ENCODE measurements at places on chromosomes 4 and X. TPM values are rescaled to one million over a fixed set of nuclear protein-coding genes. Genes with fewer than 3 reads are reported as not detected.

GRCh38 chr4:183834252-183834651 is 70.9 kb upstream of the STOX2 start:
- no peak for DNase-seq

DNA sequence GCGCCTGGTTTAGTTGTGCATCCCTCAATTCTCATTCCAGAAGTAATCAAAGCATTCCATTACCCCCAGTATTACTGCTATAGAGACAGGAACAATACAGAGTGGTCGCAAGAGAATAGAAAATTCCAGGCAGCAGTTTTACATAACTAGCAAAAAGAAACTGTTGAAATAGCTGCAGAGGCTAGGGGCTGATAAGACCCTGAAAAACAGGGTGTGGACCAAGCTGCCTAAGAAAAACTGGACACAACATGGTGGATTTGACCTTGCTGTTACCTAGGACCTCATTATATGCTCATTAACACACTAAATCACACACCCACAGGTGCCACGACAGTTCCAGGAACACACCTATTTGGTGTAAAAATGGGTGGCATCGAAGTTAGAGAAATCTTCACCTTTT is 15.4 kb downstream of the EPGN start:
- no peak for DNase-seq

DNA sequence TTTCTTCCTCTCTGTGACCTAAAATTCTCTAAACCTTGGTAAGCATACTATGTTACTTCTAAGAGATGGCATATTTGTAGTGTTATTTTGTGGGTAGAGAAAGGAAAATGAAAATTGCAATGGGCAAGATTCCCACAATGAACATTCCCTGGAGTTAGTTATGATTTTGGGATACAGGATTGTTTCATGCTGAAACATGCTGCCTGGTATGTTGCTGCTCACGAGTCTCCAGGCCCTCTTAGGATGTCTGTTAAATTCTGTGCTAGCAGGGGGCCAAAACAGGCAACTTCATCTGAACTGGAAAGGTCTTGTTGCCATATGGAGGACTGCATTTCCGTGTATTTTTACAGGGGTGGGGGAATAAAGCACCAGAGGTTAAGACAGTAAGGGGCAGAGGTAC is 18.9 kb upstream of the MSMO1 start:
- DNase-seq = no peak

DNA sequence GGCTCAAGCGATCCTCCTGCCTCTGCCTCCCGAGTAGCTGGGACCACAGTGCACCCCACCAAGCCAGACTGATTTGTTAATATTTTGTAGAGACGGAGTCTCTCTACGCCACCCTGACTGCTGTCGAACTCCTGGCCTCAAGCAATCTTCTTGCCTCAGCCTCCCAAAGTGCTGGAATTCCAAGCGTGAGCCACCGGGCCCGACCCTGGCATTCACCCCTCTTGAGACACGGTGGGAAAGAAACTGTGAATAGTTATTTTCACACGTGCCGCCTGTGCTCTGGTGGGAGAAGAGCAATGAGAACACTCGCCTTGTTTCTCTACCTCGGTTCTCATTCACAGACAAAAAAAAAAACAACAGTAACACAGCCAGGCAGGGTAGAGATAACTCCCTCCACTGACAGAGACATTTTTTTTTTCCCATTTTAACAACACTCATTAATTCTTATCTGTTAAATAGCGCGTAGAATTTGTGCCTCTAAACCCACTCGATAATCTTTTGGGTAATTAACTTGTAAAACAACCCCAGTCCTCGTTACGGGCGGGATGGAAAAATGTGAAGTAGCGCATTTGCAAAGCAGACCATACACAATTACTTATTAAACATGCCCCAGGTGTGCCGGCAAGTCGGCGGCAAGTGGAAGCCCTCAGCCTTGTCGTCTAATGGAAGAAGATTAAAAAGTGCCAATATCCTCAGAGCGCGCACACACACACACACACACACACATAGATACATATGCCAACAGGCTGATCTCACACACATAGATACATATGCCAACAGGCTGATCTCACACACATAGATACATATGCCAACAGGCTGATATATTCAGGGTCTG is 103.3 kb downstream of the DHRSX start:
- DNase-seq = no peak

DNA sequence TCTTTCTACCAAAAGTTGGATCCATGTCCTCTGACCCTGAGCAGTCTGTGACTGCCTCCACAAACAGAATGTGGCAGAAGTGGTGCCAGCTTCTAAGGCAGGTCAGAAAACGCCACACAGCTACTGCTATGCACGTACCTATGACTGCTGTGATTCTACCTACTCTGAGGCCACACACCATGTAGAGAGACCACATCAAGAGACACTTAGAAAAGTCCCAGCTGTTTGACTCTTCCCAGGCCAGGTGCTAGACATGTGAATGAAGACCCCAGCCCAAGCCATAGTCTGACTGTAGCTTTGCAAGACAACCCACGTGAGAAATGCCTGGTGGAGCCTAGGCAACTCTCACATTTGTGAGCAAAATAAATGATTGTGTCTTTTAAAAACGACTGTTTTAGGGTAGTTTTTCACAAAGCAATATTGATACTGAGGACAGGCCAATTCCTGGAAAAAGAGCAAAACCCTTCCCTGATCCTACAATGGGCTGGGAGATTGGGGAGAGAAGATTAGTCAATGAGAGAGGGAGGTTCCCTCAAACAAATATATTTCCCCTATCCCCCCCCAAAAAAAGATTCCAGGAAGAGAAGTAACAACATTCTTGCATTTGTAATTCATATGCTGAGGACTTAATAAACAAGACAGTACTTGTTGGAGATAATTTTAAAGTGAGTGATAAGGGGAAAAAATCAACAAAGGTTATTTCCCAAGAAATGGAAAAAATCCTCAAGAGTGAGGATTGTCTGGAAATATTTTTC is 33.3 kb downstream of the FRYL start:
- DNase-seq = no peak

DNA sequence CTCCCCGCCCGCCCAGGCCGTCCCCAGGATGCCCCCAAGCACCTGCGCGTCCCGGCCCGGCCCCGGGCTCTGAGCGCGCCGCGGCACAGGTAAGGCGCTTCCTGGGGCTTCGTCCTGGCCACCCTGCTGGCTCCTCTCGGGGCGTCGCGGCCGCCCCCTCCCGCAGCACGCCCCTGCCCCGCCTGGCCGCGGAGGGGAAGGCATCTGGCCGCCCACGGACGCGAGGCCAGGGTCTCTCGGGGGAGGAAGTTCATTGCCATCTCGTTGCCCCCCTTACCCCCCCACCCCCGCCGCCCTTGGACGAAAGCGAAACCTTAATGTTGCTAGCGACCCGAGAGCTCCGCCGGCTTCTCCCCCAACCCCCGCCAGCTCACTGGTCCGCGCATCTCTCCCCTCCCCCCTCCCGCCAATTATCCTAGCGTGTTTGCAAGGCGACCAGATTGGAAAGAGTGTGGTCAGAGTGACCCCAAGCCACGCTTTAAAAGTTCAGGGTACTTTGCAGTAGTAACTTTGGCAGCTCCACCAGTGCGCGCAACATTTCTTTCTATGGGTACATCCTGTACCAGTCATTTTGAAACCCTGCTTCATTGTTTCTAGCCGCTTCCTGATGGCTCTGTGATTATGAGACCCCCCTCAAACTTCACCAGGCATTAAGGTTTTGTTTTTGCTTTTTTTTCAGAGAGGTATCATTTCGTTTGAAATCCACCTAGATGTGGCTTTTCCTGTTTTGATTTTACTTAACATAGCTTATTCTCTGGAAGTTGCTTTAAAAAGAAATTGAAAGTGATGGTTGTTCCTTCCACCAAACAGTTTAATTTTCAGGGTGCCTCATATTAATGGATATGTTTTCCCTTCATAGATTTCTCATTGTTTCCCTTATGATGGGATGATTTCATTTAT is 626 bp downstream of the TBC1D1 start:
- peak; percentile 71 for DNase-seq

DNA sequence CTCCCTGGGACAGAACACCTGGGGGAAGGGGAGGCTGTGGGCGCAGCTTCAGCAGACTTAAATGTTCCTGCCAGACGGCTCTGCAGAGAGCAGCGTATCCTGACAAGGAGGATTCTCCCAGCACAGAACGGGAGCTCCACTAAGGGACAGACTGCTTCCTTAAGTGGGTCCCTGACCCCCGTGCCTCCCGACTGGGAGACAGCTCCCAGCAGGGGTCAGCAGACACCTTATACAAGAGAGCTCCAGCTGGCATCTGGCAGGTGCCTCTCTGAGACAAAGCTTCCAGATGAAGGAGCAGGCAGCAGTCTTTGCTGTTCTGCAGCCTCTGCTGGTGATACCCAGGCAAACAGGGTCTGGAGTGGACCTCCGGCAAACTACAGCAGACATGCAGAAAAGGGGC is 44.5 kb upstream of the FAAH2 start:
- no peak for DNase-seq

- DNase-seq = no peak
Measured at GRCh38 chrX:37608156-37608555, 36.7 kb downstream of the LANCL3 start.

- DNase-seq = peak; percentile 74
Measured at GRCh38 chr4:89509708-89510281, 202.2 kb upstream of the GPRIN3 start.

- no peak for DNase-seq
Measured at GRCh38 chrX:3728454-3728853, 15.0 kb upstream of the PRKX start.

DNA sequence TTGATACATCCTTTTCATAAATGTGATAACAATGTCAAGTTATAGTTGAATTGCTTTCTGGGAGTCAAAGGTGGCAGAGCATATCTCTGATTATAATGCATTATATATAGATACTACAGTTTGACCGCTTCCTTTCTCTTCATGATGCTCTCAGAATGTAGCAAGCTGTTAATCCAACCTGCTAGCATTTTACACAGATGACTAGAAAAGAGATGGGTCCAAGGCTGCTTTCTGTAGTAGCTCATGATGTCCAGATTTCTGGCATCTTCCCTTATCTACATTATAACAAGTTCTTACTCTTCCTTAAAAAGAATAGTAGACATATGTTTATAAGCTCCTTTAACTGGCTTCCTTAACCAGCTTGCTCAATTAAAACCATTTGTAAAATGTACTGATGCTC is 192.0 kb downstream of the NWD2 start:
- no peak for DNase-seq

DNA sequence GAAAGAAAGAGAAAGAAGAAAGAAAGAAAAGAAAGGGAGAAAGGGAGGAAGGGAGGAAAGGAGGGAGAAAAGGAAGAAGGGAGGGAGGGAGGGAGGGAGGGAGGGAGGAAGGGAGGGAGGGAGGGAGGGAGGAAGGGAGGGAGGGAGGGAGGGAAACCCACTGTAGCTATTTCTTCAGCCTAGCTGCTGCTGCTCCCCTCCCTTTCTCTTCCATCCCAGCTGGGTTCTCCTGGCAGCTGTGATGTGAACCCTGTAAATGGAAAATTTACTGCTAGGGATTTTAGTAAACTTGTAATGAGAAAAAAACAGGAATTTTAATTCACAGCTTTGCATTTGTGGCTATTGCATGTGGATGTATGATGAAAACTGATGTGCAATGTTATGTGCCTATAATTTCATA is 8.0 kb downstream of the NR0B1 start:
- DNase-seq = no peak

- DNase-seq = no peak
Measured at GRCh38 chr4:38647101-38647819, 16.7 kb upstream of the KLF3 start.

- DNase-seq = no peak
Measured at GRCh38 chrX:22012051-22012450, 20.1 kb upstream of the PHEX start.

GRCh38 chr4:38500433-38500832 is 163.6 kb upstream of the KLF3 start:
- no peak for DNase-seq

Gene GLOD5
- total RNA-seq = not detected

Gene UGT2B10
- total RNA-seq = not detected

Gene CT47B1
- not detected for total RNA-seq

Gene MBTPS2
- 10.6 TPM for total RNA-seq

Gene ITGB1BP2
- 10.4 TPM for total RNA-seq

Gene GPR50
- not detected for total RNA-seq

Gene SH3D19
- total RNA-seq = not detected

Gene KLF8
- 1.4 TPM for total RNA-seq

Gene MCF2
- 1.6 TPM for total RNA-seq

Gene RAB9A
- total RNA-seq = 27.7 TPM

Gene PSAPL1
- not detected for total RNA-seq

All from natural killer cell treated with Interleukin-12 subunit alpha and Interleukin-12 subunit beta and Interleukin-15 and Interleukin-18, amount 100 ng/mL, for 72 hours (primary cell).